ENCODE measurements at places on chromosomes 1 and 21.

- no peak for DNase-seq
Observed at GRCh38 chr1:168235937-168236336, 10.1 kb downstream of the SFT2D2 start.

GRCh38 chr1:42684139-42684538, 1.9 kb downstream of the YBX1 start:
- DNase-seq: peak; percentile 64

DNA sequence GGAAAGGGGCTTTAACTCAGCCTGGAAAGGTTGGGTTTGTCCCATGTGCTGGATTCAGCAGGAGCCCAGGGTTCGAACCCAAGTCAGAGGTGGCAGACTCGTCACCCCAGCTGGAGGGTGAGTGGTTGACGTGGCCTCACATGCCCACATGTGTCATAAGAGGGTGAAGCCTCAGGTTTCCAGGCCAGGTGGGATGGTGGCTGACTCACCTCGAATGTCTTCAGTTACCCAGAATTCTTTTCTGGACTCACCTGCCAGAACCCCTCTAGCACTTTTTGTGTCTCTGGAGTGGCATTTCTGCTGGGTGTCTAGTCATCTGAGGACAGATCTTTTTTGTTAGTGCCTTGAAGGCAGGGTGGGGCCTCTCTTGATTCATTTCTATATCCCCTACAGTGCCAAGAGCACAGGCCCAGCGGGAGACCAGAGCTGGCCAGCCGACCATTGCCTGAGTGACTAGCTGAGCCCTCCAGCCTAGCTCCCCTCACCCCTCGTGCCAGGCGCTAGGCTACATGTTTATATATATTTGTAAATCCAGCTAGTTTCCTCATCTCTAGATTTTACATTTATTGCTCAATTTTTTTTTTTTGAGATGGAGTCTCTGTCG, 28.1 kb downstream of the IL6R start:
- DNase-seq: no peak

- no peak for DNase-seq
Observed at GRCh38 chr1:209714338-209714737, 9.7 kb downstream of the HSD11B1 start.

GRCh38 chr1:109892561-109893368, 17.9 kb upstream of the CSF1 start:
- DNase-seq: no peak

DNA sequence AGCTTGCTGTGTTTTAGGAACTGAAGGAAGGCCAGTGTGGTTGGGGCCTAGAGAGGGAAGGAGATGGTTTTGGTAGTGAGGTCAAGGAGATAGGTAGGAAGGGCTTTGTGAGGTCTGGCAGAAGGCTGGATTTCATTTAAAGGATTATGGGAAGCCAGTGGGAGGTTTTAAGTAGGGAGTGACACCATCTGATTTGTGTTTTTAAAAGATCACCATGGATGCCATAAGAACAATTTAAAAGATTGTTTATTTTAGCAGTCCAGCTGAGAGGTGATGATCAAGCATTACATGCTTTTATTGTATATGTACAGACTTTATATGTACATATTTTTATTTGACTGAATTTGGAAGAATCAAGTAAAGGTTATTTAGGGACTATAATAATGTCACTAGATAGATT, 26.4 kb downstream of the RGL1 start:
- no peak for DNase-seq

- no peak for DNase-seq
Observed at GRCh38 chr1:150760013-150760412, 5.6 kb downstream of the CTSS start.

- no peak for DNase-seq
Observed at GRCh38 chr21:31354122-31354521, 10.1 kb upstream of the TIAM1 start.

DNA sequence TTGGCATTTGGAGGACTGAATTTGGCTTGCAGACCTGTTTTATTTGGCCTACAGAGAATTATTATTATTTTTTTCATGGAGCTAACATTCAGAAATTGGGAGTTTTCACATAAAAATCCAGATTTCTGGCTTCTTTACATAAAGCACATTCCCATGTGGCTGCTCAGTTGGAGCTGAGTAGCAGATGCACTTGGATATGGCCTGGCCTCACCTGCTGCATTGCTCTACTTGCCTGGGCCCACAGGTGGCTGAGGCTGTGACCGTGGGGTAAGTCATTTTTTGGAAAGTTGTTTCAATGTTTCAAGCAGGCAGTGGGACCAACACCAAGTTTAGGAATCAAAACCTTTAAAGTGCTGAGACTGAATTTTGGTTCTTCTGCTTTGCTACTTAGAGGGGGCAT, 56.7 kb downstream of the GADD45A start:
- no peak for DNase-seq

DNA sequence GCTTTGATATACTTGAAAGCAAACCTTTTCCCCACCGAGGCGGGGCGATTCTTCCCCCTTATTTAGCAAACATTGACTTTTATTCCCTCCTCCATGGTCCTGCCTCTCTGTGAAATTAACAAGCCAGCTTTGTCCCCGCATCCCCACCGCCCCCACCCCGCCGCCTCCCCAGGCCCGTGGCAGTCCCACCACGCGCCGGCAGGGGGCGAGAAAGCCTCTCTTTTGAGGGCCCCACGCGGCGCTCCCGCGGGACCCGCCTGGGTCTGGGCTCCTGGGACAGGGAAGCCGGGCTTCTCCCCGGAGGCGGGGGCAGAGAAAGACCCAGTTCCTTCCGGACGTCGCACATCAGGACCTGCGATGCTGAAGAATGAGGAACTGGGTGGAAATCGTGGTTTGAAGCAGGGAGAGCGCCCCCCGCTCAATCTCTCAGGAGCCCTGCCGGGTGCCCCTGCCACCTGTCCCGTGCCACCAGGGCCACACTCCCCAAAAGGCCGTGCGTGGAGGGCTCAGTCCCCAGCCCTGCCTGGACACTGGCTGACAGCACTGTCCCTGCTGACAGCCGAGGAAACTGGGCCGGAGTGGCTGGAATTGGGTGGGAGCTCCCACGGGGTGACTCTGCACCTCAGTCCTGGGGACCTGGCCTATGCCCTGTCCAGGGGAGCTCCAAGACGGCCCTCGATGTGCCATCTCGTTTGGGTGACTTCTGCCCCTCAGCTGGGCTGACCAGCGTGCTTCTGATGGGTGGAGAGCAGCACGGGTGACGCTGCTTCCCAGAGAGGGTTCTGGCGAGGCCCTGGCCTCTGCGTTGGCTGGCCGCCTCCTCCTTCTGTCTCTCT, 8.6 kb upstream of the ACTRT2 start:
- no peak for DNase-seq

GRCh38 chr1:8629241-8630091, 188.0 kb downstream of the RERE start:
- no peak for DNase-seq

- DNase-seq: peak; percentile 43
Observed at GRCh38 chr1:22611530-22611947, 24.9 kb upstream of the C1QA start.

DNA sequence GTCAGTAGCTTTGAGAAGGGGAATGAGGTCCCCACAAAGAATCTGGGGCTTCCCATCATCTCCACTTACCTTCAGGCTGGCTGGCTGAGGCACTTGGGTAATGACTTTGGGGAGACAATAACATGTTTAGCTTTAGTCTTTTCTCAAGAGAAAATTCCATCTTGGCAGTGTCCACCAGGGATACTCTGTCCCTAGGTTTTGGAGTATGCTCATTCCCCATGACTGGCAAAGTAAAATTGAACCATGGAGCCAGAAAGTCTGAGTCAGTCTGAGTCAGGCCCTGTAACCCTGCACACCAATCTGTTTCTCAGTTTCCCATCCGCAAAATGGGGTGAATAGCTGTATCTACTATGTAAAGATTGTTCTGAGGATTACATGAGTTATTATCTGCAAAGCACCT, 28.2 kb downstream of the RUNX1 start:
- no peak for DNase-seq

GRCh38 chr1:177206831-177207355, 36.1 kb downstream of the BRINP2 start:
- DNase-seq: no peak

DNA sequence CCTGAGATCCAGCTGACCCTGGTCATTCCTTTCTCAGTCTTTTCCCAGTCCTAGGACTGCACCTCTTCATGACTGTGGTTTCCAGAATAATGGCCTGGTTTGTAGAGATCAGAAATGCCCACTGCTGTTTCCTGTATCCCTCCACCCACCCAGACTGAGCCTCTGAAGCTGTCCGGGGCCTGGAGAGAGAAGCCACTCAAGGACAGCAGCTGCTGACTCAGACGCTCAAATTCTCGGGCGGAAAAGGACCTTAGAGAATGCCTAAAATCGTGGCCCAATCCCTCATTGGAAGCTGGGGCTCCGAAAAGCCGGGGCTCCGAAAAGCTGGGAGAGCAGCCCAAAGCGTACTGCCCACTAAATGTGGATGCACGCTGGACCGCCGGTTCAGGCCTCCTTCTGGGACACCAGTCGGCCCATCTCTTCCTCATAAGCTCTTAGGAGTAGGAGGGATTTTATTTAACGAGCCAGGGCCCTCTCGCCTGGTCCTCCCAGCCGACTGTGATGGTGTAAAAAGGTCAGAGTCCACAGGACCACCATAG, 7.8 kb upstream of the GPR61 start:
- no peak for DNase-seq

DNA sequence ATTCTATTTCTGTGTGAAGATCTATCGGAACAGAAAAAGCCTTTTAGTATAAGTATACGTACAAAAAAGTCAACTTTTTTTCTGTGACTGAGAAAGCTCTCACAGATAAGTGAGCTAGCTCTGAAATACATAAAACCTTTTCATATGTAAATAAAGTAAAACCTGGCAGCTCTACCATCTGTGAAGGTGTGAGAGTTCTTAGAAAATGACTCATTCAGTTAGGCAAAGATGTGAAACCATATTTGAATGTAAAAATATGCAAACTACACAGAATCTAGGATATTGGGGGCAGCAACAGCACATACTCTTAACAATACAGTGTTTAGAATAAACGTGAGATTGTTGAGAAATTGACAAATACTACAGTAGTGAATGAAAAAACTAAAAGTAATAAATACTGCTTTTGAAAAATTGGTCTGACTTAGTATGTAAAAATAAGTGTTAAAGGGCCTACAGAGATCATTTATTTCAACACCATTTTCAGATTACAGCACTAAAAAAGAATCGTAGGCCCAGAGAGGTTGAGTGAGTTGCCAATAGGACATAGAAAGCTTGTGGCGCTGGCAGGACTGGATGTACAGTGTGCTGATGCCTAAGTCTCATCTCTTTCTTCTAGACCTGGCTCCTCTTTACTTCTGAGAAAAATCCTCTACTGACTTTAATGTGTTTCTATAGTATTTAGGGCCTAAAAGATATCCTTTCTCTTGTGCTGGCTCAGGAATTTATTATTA, 19.8 kb downstream of the ATP6V1G3 start:
- DNase-seq: no peak

GRCh38 chr21:15754640-15755039, 24.9 kb downstream of the USP25 start:
- peak; percentile 11 for DNase-seq

Data from erythroblast (primary cell).